SK-N-DZ (cell line): ENCODE measurements at places on chromosomes 2 and 18.

- DNase-seq: no peak
Measured at GRCh38 chr18:23340661-23341060, 112.4 kb upstream of the RIOK3 start.

DNA sequence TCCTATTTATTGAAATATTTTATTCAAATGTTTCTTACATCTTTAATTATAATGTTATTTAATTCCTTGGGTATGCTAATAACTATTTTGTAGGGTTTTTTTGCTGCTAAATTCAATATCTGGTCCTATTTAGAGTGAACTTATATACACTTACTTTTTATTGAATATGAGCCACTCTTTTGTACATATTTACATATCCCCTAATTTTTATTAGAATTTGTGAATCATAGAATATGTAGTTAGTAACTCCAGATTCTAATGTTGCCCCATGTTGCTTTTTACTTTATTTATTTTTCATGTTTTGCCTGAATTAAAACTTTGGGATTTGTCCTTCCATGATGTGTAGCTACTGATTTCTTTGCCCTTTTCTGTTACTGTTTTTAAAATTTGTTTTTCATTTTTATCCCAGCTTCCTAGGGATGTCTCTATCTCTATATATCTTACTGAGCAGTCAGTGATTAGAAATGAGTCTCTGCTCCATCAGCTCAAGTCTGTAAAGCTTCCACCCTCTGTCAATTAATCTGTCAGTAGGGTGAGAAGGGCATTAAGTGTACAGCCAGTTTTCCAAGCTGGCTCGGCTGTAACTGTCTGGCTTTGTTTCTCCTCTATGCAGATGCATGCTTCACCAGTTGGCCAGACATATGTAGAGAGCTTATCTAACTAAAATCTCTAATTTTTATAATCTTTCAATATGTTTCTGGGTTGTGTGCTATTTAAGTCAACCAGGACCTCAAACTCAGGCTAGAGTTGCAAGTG is 256.9 kb downstream of the CDH19 start:
- DNase-seq: peak; percentile 42

GRCh38 chr2:130824492-130825061 is 12.1 kb upstream of the ARHGEF4 start:
- no peak for DNase-seq

DNA sequence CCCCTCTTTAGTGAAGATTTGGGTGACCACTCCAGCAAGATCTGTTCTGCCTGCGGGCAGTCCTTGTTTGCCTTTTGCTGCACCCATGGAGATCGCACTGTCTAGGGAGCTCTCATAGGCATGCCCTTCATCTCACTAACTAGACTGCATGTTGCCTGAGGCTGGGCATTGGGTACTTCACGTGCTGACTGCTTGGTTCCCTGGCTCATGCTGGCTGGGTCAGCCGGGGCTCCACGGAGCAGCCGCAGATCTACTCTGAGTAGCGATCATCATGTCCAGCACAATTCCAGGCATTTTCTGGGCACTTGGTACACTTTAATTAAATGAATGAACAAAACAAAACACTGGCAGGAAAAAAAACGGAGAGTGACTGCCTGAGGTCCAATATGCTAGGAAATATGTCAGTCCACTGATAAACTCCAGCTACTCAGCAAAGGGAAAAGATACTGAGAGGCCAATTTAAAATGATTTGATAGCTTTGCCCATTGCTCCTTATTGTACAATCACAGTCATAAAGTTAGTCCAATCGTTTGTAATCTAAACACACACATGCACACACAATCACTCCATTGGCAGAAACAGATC is 220.3 kb downstream of the C1D start:
- no peak for DNase-seq

DNA sequence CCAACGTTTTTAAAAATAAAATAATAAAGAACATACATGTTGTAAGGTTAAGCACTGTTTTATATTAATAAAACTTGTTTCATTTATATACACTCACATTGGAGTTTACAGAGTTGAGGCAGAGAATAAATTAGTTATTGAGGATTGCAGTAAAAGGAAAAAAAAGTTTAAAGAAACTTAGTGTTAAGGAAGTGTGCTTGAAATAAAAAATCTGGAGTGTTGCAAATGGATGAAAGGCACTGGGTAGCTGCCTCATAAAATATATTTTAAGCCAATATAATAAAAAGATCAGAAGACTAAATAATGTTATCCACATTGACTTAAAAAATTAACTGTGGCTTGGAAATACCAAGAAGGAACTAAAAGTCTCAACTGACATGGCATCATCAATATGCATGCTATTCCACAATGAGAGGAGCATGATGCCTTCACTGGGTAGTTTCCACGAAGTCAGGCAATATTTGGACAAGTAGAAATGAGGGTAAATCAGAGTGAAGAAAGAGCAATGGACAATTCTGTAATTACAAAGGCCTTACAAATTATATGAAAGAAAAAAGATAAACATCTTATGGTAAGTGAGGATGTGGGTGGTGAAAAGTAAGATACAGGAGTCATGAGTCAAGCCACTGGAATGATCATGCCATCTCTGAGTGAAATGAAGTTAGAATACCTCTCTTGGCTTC is 2.5 kb downstream of the GALNT3 start:
- no peak for DNase-seq

DNA sequence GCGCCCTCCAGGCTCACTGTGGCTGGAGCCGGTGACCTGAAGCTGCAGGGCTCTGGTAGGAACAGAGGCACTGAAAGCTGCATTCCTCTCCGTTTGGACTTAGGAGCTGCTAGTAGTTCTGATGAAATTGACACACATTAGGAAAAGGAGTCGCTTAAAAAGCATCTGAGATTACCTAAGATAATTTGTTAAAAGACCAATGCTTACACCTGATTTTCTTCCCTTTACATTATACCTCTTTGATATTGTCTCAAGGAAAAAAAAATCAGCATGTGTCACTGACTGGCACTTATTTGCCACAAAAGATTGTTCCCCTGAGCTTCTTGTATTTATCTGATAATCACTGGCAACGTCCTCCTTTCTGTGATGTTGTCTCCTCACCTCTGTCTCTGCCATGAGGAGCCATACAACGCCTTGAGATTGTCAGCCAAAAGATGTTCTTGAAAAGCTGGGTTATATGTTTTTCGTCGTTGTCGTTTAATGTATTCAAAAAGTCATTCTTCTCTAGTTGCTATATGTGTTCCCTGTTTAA is 618 bp upstream of the CHN1 start:
- peak; percentile 31 for DNase-seq
